CD4-positive, alpha-beta T cell treated with Interleukin-12 subunit alpha and Interleukin-12 subunit beta, for 1 hour (primary cell): ENCODE measurements at places on chromosomes 2 and 18.

- no peak for DNase-seq
These were observed 358.7 kb upstream of the TNP1 start for GRCh38 chr2:217218269-217219163.

GRCh38 chr18:62170857-62171256, 16.0 kb downstream of the PIGN start:
- no peak for DNase-seq

- no peak for DNase-seq
These were observed 4.2 kb downstream of the MEIS1 start for GRCh38 chr2:66438891-66439811.

- peak; percentile 53 for DNase-seq
These were observed 66.8 kb upstream of the ASAP2 start for GRCh38 chr2:9139491-9140443.

DNA sequence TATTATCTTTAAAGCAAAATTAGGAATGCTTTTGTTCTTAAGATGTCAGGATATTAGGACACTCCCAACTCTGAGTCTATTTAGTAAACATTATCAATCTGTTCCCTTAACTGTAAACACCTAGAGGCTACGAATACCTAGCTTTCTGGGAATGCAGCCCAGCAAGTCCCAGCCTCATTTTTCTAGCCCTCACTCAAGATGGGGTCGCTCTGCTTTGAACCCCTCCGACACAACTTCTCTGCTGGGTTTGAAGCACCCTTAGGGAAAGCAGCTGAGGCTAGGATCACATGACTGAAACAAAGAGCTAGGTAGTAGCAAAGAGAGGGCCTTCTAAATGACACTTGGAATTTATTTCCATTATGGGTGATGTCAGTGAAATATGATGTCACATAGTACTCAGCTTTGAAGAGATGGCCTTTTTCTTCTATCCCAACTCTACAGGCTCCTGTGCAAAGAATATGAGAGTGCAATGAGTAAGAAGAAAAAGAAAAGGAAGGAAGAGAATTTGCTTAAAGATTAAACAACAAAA, 114.7 kb downstream of the CSRNP3 start:
- DNase-seq = no peak

DNA sequence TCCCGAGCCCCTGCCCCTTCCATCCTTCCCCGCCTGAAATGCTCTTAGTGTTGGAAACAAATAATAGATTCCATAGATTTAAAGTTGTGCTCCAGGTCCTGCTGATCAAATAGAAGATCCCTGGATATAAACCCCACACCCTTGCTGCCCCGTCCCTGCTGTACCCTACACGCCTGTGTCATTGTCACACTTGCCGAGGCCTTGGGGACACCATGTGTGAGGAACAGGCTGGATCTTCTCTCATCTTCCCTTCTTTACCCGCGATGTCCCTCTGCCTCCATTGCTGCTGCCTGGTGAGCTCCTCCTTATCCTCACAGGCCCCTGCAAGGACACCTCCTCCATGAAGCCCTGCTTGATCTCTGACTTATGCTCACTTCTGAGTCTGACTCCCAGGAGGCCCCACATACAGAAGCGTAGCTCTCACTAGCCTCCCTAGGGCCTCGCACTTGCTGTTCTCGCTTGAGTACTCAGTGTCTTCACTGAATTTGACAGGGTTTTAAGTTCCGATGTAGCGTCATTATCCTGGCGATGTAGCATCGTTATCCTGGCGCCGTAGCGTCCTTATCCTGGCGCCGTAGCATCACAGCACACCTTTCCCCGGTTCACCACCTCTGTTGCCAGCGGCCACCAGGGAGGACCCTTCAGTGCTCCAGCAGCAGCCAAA, 221.9 kb downstream of the NDUFA10 start:
- no peak for DNase-seq

DNA sequence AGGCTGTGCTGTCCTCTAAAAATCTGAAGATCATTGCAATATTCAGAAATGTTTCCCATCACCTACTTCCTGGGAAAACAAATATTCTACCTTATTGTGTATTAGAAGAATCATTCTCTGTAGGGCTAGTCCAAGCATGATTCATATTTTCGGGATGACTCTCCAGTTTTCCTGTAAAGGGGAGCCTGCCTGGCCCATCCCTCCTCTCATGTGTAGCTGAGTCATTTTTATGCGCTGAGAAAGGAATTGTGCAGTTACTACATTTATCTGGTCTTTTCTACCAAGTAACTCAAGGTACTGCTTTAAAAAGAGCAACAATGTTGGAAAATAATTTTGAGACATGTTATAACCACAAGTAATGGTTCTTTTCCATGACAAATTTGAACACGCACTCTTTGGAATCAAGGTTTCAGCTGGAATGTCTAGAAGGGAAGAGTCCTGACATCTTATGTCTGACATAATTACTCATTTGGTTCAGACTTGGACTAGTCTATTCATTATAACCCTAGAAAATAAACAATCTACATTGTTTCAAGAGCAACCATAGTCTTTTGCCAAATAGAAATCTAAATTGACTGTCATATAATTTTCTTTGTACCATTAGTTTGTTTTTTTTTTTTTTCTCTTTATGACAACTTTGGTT, 6.6 kb downstream of the DSG3 start:
- DNase-seq = no peak

DNA sequence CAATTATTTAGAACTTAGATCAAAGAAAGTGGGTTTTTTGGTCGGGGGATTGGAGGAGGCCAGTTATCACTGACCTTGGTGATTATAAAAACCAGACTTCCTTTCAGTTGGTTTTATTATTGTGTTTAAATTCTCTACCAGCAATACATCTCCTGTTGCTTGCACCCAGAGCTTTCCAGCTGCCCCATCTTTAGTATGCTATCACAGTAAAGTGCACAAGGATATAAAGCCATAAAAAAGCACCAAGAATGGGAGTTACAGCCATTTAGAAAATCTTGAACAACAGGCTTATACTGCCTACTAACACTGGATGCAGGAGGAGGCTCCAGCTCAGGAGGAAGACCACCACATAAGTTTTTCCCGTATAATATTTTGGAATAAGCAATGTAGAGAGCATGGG, 148.7 kb upstream of the OSR1 start:
- no peak for DNase-seq
